ENCODE measurements at places on chromosomes 11 and 22.

DNA sequence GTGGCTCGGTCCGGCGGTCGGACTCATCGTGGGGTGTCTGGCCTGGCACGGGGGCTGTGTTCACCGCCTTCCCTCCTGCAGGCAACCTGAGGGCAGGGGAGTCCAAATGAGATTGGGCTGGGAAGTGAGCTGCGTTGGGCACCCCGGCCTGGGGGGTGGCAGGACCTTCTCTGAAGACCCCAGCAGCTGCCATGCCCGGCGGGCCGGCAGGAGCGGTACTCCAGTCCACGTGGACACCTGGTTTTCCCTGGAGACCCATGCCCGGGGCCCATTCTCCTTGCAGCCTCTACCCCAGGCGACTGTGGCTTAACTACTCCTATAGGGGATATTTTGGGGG, 24.5 kb downstream of the LRRC10B start:
- no peak for DNase-seq
- H3K4me3 ChIP-seq, result no peak overlapping the region

GRCh38 chr11:41414771-41415440, 44.5 kb downstream of the LRRC4C start:
- DNase-seq, result no peak
- H3K4me3 ChIP-seq, result no peak overlapping the region
- H3K27ac ChIP-seq, result no peak overlapping the region
- no peaks in the 10 kb centered on the region for H3K27me3 ChIP-seq
- H3K4me1 ChIP-seq, result no peaks in the 10 kb centered on the region
- H3K36me3 ChIP-seq, result no peaks in the 10 kb centered on the region

GRCh38 chr22:37607010-37607934, 1.4 kb upstream of the GGA1 start:
- peaks cover 14% of the 10 kb centered on the region for H3K4me1 ChIP-seq
- peaks cover 6% of the 10 kb centered on the region for H3K27me3 ChIP-seq
- peak overlapping the region; percentile 96 for H3K27ac ChIP-seq
- H3K4me3 ChIP-seq, result peak overlapping the region; percentile 89
- H3K36me3 ChIP-seq, result no peaks in the 10 kb centered on the region

DNA sequence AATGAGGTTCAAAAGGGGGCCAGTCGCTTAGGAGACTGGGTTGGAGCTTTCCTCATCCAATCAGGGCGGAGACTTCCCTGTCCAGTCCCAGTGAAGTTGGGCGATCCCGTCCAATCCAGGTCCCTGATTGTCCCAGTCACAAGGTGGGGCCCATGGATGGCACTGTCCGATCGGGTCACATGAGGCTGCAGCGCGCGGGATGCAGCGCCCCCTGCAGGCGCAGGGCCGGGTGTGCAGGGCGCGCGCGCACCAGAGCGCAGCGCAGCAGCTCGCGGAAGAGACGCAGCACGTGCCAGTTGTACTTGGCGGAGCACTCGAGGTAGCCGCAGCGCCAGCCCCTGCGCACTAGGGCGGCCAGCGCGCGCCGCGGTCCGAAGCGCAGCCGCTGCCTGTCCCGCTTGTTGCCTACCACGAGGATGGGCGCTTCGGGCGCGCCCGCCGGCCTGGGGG, 2.3 kb downstream of the RASL10A start:
- DNase-seq, result no peak
- peak overlapping the region; percentile 65 for H3K4me3 ChIP-seq
- H3K4me1 ChIP-seq, result peaks cover 38% of the 10 kb centered on the region

- no peak overlapping the region for H3K27ac ChIP-seq
- no peak overlapping the region for H3K4me3 ChIP-seq
- peaks cover 14% of the 10 kb centered on the region for H3K4me1 ChIP-seq
Observed at GRCh38 chr11:64292460-64293254, 1.6 kb downstream of the KCNK4 start.

GRCh38 chr11:14269692-14270573, 89.0 kb downstream of the RRAS2 start:
- H3K27ac ChIP-seq, result no peak overlapping the region
- peaks cover 6% of the 10 kb centered on the region for H3K27me3 ChIP-seq
- H3K4me1 ChIP-seq, result peaks cover 22% of the 10 kb centered on the region
- no peak overlapping the region for H3K4me3 ChIP-seq

- H3K4me1 ChIP-seq, result peaks cover 65% of the 10 kb centered on the region
- no peak for DNase-seq
- H3K27ac ChIP-seq, result peak overlapping the region; percentile 26
- no peak overlapping the region for H3K4me3 ChIP-seq
- H3K36me3 ChIP-seq, result peaks cover 25% of the 10 kb centered on the region
Observed at GRCh38 chr11:34197256-34197655, 91.8 kb downstream of the NAT10 start.

DNA sequence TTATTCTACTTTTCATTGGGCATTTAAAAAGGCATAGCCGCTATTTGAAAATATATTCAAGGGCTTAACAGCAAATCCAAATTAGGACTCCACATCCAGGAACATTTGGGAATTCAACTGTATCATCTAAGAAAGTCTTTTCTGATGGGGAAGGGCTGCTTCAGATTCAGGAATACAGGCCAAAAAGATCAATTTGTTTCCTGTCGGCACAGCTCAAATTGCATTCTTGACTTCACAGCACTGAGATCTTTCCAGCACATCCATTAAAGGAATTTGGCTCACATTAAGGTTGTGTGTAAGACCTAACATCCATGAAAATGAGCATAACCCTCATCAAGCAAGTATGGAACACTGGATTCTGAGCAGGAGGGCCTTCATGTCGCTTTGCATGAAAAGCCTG, 1169.5 kb upstream of the CCDC90B start:
- H3K27ac ChIP-seq, result no peak overlapping the region
- H3K4me1 ChIP-seq, result no peaks in the 10 kb centered on the region
- no peak for DNase-seq

- peaks cover 23% of the 10 kb centered on the region for H3K4me1 ChIP-seq
- H3K27me3 ChIP-seq, result no peaks in the 10 kb centered on the region
- no peak overlapping the region for H3K4me3 ChIP-seq
Observed at GRCh38 chr11:35174666-35175065, 35.7 kb downstream of the CD44 start.

DNA sequence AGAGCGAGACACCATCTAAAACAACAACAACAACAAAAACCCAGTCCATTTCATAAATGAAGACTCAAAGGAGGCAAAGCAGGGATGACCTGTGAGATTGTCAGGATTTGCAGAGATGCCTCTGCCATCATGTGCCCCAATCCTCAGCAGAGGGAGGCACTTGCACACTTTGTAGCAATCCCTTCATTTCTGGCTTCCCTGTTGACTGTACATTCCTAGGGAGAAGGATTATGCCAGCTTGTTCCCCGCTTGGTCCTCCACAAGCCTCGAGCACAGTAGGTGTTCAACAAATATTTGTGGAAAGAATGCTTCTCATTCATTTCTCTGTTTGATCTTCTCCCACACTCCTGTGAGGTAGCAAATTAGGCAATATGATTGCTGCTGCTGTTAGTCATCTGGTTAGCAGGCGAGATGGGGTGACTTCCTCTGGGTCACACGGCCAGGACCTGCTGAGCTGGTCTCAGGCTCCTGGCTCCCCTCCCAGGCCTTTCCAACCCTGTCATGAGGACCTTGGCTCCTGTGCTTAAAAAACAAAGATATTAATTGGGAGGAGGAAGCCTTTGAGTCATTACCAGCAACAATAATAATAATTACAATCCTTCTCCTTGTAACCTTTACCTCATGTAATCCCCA, 34.1 kb downstream of the LIF start:
- H3K27ac ChIP-seq, result no peak overlapping the region
- H3K36me3 ChIP-seq, result no peaks in the 10 kb centered on the region
- H3K4me3 ChIP-seq, result no peak overlapping the region
- peaks cover 8% of the 10 kb centered on the region for H3K4me1 ChIP-seq

GRCh38 chr11:88171982-88172381, 3.3 kb downstream of the RAB38 start:
- H3K27ac ChIP-seq, result no peak overlapping the region
- peaks cover 9% of the 10 kb centered on the region for H3K4me1 ChIP-seq
- H3K36me3 ChIP-seq, result no peaks in the 10 kb centered on the region
- H3K27me3 ChIP-seq, result no peaks in the 10 kb centered on the region
- DNase-seq, result no peak

DNA sequence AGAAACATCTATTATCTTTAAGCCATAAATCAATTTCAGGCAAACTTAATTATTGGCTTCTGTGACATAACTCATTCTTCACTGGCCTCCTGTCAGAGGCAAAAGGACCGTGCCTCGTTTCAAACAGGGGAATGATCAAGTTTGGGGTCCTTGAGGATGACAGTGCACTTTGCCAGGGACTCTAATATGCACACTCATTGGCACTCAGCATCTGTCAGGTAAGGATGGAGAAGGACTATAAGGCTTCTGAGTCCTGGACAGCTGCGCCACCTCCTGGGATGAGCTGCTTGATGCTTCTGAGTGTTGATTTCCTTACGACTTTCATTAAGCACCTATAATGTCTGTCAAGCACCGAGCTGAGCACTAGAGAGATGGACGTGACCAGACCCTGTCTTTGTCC, 20.2 kb downstream of the BPIFC start:
- H3K4me3 ChIP-seq, result no peak overlapping the region
- H3K27me3 ChIP-seq, result no peaks in the 10 kb centered on the region
- H3K4me1 ChIP-seq, result no peaks in the 10 kb centered on the region
- no peak overlapping the region for H3K27ac ChIP-seq
- H3K36me3 ChIP-seq, result no peaks in the 10 kb centered on the region
- peak; percentile 15 for DNase-seq

GRCh38 chr11:2393941-2394817, 6.4 kb upstream of the TSSC4 start:
- H3K4me1 ChIP-seq, result peaks cover 7% of the 10 kb centered on the region
- peaks cover 11% of the 10 kb centered on the region for H3K27me3 ChIP-seq
- no peak for DNase-seq
- H3K36me3 ChIP-seq, result peaks cover 6% of the 10 kb centered on the region
- no peak overlapping the region for H3K4me3 ChIP-seq

DNA sequence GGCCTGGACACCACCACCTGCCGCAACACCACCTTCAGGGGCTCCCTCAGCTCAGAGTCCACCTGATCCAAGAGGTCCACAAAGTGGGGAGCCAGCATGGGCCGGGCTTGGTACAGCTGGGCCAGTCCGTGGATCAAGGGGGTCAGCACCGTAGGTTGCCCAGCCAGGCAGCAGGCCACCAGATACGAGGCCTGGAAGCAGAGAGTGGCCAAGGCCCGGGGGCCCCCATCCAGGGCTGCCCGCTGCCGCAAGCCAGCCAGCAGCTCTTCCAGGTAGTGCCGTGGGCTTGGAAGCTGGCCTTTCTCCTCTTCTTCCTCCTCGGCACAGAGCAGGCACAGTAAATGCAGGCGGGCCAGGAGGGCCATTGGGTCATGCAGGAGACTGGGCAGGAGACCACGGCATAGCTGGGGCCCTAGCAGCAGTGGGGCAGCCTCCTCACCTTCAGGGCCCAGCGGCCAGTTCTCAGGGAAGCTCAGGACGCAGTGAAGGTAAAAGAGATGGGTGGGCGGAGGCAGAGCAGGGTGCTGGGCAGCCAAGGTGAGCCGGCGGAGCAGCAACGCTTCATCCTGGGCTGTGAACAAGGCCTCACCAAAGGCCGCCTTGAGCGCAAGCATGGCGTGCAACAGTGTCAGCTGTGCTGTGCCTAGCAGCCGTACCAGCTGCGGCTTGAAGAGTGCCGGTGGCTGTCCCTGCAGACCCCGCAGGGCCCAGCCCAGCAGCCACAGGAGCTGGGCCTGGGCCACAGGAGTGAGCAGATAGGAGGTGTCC, 1.7 kb downstream of the AP5B1 start:
- no peak overlapping the region for H3K27ac ChIP-seq
- no peak overlapping the region for H3K4me3 ChIP-seq
- no peak for DNase-seq
- H3K36me3 ChIP-seq, result no peaks in the 10 kb centered on the region
- peaks cover 12% of the 10 kb centered on the region for H3K27me3 ChIP-seq

DNA sequence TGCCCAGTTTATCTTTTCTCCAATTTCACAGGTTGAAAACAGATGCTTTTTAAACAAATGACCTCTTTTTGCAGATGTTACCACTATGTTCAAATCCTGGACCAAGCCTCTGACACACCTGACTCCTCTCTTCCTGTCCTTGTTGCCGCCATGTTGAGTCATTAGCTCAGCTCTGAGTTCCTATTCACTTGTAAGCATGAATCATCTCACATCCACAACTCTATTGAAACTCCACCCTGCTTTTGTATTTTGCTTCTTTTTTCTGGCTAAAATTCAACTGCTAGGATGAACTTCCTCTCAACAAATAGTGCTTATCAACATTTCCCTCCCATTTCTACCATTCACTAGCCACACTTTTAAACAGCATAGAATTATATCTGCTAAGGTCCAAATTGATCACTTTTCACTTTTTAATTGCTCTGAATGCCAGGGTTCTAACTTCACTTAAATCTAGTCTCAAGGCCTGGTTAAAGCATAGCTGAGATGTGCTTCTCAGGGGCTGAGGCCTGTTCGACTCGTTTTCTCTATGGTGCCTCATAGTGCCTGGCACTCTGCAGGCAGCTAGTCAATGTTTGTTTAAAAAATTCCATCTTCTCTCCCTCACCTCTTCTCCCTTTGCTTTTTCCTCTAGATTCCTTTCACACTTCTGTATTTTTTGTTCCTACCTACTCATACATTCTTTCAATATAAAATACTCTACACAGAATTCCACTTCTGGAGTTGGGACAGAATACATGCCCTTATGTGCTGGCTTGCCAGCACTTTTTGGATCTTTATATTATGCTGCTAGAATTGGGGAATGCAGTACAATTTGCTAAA, 3.9 kb downstream of the JOSD1 start:
- peaks cover 5% of the 10 kb centered on the region for H3K27me3 ChIP-seq
- peaks cover 47% of the 10 kb centered on the region for H3K4me1 ChIP-seq
- peak overlapping the region; percentile 82 for H3K4me3 ChIP-seq
- no peak overlapping the region for H3K27ac ChIP-seq
- H3K36me3 ChIP-seq, result peaks cover 33% of the 10 kb centered on the region

DNA sequence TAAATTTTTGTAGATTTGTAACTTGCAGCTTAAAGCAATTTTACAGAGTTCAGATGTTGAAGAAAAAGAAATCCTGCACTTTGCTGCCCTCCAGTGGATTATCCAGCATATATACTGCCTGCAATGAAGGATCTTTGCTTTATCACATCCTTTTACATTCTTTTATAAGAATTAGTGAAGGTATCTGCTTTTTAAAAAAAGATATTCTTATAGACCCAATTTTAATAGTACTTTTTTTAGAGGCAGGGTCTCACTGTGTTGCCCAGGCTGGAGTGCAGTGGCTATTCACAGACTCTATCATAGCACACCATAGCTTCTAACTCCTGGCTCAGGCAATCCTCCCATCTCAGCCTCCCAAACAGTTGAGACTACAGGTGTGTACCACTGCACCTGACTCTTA, 60.7 kb downstream of the TTC17 start:
- no peak overlapping the region for H3K4me3 ChIP-seq
- DNase-seq, result peak; percentile 28
- H3K4me1 ChIP-seq, result no peaks in the 10 kb centered on the region
- no peak overlapping the region for H3K27ac ChIP-seq
- H3K36me3 ChIP-seq, result peaks cover 10% of the 10 kb centered on the region

DNA sequence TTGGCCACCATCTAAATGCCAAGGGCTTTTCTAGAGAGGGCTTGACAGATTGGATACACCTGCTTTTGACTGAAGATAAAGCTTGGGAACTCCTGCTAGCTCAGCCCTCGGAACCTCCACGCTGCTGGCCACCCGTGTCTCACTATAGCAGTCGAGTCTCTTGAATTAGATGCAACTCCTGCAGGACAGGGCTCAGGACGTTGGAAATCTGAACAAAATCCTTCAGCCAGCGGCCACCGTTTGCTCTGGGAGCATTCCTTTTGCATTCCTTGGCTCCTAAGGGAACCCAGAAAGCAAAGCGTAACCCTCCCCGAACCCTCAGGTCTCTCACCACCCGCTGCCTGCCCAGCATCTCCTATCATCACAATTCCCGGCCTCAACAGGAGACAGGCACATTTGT, 77.8 kb downstream of the GRIK4 start:
- H3K36me3 ChIP-seq, result peaks cover 5% of the 10 kb centered on the region
- peaks cover 4% of the 10 kb centered on the region for H3K27me3 ChIP-seq
- H3K4me1 ChIP-seq, result peaks cover 9% of the 10 kb centered on the region
- no peak for DNase-seq
